ENCODE measurements at places on chromosomes 11 and 22. TPM values are rescaled to one million over a fixed set of nuclear protein-coding genes. Genes with fewer than 3 reads are reported as not detected.

- DNase-seq: peak; percentile 55
Observed at GRCh38 chr11:128716661-128717210, 22.9 kb downstream of the FLI1 start.

GRCh38 chr11:97637701-97638100 is 1247.9 kb downstream of the JRKL start:
- no peak for DNase-seq

- DNase-seq: no peak
Observed at GRCh38 chr11:39374963-39375698, 2084.3 kb downstream of the LRRC4C start.

- no peak for DNase-seq
Observed at GRCh38 chr22:47067911-47068625, 305.6 kb downstream of the TBC1D22A start.

DNA sequence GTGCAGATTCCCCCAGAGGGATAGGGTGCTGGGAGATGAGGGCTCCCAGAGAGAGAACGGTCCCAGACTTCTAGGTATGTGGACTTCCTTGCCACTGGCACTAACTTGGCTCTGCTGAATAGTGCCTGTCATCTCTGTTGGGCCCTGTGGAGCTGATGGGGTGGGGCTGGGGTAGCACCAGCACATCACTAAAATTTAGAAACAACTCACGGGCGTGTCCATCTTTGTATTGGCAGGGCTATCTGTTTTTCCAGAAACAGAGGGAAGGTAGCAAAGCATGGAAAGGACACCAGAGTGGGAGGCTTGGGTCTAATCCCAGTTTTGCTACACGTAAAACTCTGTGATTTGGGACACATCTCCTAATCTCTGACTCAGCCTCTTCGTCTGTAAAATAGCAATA is 25.8 kb downstream of the SWAP70 start:
- no peak for DNase-seq

- DNase-seq: no peak
Observed at GRCh38 chr11:70246196-70246595, 24.3 kb upstream of the PPFIA1 start.

- peak; percentile 8 for DNase-seq
Observed at GRCh38 chr11:134556186-134556585, 144.1 kb upstream of the B3GAT1 start.

- no peak for DNase-seq
Observed at GRCh38 chr11:86664930-86665329, 7.5 kb downstream of the ME3 start.

- DNase-seq: no peak
Observed at GRCh38 chr11:102306048-102306597, 11.2 kb upstream of the BIRC3 start.

DNA sequence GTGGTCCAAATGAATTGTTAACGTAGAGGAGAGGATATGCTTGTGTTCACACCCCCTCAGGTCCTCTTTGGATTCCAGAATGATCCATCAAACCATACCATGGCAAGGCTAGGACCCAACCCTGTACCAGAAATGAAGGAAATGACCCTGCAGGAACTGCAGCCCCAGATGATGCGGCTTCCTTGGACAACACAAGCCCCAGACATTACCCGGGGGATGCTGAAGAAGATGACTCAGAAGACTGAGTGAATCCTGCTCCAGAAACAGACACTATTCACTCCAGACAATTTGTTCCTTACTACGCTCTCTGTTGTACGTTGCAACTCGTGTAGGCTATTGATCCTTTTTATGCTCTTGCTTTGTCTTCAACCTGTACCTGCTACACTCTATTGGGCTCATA is 15.2 kb upstream of the MTMR2 start:
- DNase-seq: no peak

- no peak for DNase-seq
Observed at GRCh38 chr22:32411402-32411801, 645 bp downstream of the RTCB start.

GRCh38 chr11:84333221-84333620 is 1047.1 kb upstream of the CCDC90B start:
- no peak for DNase-seq

DNA sequence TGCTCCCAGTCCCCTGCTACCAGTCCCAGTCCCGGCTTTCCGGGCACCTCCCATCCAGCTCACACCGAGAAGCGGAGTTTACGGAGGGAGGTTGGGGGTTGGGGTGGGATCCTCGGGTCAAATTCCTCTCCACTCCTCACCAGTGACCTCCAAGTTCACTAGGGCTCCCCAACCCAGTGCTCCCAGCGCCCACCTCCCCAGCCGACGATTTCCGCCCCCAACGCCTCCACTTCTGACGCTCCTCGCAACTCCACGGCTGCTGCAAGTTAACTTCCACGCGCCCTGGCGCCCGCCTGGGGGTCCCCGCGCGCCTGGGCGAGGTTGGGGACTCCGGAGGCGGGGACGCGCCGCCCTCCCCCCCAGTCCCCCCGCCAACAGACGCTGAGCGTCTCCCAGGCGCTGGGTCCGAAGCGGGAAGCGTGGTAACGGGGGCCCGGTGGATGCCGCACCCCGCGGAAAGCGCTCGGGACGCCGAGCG is 526 bp downstream of the TPST2 start:
- peak; percentile 29 for DNase-seq

GRCh38 chr11:66685276-66686099 is 7.8 kb upstream of the RBM4B start:
- no peak for DNase-seq

GRCh38 chr22:29344137-29344536 is 28.6 kb upstream of the RASL10A start:
- DNase-seq: no peak

- no peak for DNase-seq
Observed at GRCh38 chr22:44460287-44460686, 37.7 kb downstream of the RTL6 start.

DNA sequence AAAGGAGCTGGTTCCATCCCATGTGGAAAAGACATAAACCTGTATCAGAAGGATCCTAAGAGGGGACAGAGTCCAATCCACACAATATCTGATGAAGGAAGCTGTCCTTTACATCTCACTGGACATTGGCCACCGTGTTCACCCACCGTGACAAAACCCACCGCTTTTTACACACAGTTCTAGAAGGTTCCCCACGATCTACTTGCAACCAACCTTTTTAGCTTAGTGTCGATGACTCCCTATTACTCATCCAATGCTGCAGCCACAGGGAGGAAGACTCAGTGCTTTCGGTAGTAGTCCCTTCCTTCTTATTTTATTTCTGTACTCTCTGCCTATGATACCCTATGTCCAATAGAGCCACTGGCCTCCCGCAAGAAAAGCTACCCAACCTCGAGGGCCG is 65.4 kb downstream of the MAPK1 start:
- DNase-seq: no peak

UBQLN3 gene
- total RNA-seq: not detected

BEST1 gene
- total RNA-seq: 0.30 TPM

TTC36 gene
- total RNA-seq: 0.23 TPM

ACR gene
- not detected for total RNA-seq

Measured in activated CD4-positive, alpha-beta memory T cell treated with anti-CD3 and anti-CD28 coated beads, Interleukin-2, amount 10 ng/mL, durations not matched to agents 7 days and 5 days (primary cell).